ENCODE measurements at places on chromosomes 7 and 10. TPM values are rescaled to one million over a fixed set of nuclear protein-coding genes. Genes with fewer than 3 reads are reported as not detected.

GRCh38 chr10:102431452-102432124, 786 bp downstream of the CUEDC2 start:
- DNase-seq, result no peak

DNA sequence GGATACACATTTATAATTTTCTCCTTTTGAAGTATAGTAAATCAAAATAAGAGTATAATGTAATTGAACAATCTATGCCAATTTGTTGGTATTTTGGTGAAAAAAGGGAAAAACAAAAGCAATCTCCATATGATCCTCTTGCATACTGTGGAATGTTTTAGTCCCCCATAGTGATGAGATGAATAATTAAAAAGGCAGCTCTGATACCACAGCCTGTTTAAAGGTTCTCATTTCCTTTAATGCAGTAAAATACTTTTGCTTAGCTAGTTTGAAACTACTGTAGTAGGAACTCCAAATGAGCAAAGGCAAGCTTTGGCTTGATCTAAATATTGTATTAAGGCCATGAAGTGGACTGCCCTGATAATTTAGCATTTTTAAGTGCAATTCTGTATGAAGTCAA, 77.6 kb downstream of the VTI1A start:
- DNase-seq, result no peak

Gene TMEM229A
- not detected for total RNA-seq

- no peak for DNase-seq
Measured at GRCh38 chr10:17640331-17640816, 3.6 kb upstream of the STAM start.

- DNase-seq, result no peak
Measured at GRCh38 chr10:48507494-48507893, 97.4 kb downstream of the ARHGAP22 start.

Gene HKDC1
- not detected for total RNA-seq

GRCh38 chr7:148382596-148382995, 208.0 kb upstream of the C7orf33 start:
- no peak for DNase-seq

- DNase-seq, result no peak
Measured at GRCh38 chr10:24505759-24506158, 217.9 kb downstream of the ARHGAP21 start.

- no peak for DNase-seq
Measured at GRCh38 chr7:97430006-97430405, 301.9 kb upstream of the TAC1 start.

DNA sequence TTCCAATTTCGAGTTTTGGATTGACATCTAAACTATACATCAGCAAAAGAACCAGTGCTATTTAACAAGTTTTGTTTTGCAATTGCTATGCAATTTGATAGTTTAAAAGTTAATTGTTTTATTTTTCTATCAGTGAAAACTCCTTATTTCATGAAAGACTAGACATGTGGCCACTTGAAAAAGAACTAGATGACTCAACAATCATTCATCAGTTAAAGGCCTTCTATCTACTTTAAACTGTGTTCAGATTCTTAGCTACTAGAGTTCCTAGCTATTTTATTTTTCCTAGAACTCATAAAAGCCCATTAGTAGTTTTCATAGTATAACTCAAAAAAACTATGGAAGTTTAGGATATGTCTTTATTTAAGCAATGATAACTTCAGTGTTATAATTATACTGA, 104.6 kb upstream of the LSM8 start:
- no peak for DNase-seq

Gene GPR26
- not detected for total RNA-seq

DNA sequence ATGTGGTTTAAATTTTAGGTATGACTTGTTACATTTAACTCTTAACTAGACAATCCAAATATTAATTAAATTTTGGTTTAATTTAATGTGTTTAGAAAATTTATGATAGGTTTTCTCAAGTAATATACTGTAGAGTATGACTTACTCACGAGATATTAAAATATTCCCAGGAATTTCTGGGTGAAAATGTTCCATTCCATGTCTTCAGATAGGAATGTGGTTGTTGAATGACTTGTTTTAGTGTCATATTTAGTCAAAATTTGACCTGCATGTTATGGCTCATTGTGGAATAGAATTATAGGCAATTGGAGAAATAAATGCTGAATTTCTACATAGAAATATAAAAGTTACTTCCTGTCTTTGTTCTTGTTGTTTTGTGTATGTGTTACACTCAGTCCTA, 46.7 kb downstream of the SHOC2 start:
- no peak for DNase-seq

GRCh38 chr7:72176875-72177274, 235.3 kb downstream of the CALN1 start:
- no peak for DNase-seq

Gene SSC4D
- total RNA-seq, result 0.58 TPM

GRCh38 chr7:77327067-77327931, 88.8 kb downstream of the GSAP start:
- no peak for DNase-seq

Gene TAS2R5
- 5.0 TPM for total RNA-seq

- no peak for DNase-seq
Measured at GRCh38 chr10:132572545-132572937, 35.0 kb downstream of the INPP5A start.

All from aorta (tissue), 5 donors.